ENCODE measurements at places on chromosomes 1 and 21.

DNA sequence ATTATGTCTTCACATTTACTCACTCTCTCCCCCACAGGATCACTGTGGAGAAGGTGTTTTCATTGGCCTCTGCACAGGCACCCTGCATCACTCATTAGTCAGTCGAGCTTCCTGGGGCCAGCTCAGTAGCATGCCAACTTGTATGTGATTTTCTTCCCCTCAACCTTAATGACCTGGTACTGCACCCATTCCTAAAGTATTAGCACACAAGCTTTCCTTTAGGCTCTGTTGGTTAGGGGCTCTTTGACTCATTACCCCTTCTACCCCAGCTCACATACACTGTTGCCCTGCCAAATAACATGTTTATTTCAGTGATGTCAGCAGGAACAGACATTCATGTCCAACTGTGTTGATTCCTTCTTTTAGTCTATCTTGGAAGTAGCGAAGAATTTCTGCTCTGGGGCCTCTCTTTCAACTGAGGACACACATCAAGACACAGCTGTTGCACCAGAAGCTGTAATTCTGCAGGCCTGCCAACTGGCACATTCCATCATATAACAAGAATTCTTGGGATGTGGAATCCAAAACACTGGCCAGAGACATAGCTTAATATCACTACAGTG is 603.5 kb upstream of the ADAMTS5 start:
- DNase-seq: peak; percentile 32

- DNase-seq: no peak
Measured at GRCh38 chr1:117580882-117581281, 25.0 kb upstream of the TENT5C start.

DNA sequence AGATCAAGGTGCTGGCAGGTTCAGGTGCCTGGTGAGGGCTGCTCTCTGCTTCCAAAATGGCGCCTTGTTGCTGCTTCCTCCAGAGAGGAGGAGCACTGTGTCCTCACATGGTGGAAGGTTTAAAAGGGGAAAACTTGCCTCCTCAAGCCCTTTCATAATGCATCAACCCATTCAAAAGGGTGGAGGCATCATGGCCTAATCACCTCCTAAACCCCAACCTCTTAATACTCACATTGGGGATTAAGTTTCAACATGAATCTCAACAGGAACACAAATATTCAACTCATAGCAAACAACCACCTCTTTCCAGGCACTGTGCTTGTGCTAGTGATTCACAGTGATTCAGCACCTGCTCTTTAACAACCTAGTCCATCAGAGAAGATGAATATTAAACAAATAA is 4.2 kb downstream of the S100A12 start:
- DNase-seq: no peak

DNA sequence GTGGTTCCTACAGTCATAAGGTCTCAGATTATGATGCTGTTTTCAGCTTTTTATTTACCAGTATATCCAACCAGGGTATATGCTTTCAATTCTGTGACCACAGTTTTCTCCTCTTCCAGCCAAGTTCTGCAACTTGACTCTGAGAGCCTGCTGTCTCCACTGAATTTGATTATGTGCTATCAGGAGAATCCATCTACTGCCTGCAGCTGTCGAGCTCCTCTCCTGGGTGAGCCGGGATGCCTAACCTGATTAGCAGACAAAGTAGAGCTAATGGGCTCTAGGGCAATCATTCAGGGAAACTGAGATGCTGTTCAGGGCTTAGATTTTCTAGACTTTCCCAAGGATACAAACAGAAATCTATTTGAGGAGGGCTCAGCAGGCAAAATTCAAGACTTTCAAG is 271.5 kb upstream of the BEND5 start:
- no peak for DNase-seq

GRCh38 chr1:113769601-113769970 is 10.3 kb upstream of the PHTF1 start:
- no peak for DNase-seq

DNA sequence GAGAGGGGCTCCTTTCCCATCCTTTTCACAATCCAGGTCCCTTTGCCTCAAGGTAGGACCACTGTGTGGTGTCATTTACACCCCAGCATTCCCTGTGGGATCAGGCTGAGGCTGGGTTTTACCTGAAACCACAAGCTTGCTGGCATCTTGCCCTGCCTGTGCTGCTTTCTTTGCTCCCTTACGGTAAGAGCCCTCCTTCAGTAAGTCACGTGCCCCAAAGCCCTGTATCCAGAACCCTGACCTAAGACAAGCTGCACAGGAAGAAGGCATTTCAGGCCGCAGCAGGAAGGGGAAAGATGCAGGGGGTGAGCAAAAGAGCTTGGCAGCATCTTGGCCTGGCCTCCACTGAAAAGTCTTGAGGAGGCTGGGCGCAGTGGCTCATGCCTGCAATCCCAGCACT is 58.4 kb downstream of the KLHDC7A start:
- DNase-seq: no peak

GRCh38 chr1:150186789-150187559 is 37.3 kb downstream of the PLEKHO1 start:
- DNase-seq: no peak

DNA sequence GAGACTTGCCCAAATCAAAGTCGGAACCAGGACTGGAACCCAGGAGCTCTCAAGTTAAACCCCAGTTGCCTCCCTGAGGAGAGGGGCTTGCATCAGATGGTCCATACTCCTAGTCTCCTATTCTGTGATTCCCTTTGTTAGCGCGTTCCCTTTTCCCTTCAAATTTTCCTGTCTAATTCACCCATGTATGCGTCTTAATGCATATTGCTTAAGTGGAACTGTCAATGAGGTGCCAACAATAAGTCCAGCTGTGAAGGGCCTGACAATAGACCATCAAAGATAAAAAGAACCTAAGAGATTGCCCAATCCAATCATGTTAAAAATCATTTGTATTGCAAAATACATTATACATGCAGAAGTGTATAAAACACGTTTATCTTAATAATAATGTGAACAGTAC is 634 bp upstream of the SPATA6 start:
- no peak for DNase-seq

Data from GOT3 (cell line).